AG04450 (cell line): ENCODE measurements at places on chromosomes 5 and 9.

GRCh38 chr5:91059409-91059808 is 323.7 kb downstream of the ARRDC3 start:
- no peak for DNase-seq

DNA sequence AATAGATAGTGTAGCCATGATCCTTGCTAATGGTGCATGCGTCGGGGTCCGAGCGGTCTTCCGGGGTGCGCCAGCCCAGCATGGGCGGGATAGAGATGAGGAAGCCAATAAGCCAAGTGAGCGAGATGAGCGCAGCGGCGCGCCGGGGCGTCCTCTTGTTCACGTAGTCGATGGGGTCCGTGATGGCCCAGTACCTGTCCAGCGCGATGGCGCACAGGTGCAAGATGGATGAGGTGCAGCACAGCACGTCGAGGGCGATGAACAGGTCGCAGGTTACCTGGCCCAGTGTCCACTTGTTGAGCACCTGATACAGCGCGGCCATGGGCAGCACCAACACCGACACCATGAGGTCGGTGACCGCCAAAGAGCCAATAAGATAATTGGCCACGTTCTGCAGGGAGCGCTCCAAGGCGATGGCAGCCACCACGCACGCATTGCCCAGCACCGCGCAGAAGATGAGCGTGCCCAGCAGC is 1.1 kb downstream of the HTR1A start:
- no peak for DNase-seq

DNA sequence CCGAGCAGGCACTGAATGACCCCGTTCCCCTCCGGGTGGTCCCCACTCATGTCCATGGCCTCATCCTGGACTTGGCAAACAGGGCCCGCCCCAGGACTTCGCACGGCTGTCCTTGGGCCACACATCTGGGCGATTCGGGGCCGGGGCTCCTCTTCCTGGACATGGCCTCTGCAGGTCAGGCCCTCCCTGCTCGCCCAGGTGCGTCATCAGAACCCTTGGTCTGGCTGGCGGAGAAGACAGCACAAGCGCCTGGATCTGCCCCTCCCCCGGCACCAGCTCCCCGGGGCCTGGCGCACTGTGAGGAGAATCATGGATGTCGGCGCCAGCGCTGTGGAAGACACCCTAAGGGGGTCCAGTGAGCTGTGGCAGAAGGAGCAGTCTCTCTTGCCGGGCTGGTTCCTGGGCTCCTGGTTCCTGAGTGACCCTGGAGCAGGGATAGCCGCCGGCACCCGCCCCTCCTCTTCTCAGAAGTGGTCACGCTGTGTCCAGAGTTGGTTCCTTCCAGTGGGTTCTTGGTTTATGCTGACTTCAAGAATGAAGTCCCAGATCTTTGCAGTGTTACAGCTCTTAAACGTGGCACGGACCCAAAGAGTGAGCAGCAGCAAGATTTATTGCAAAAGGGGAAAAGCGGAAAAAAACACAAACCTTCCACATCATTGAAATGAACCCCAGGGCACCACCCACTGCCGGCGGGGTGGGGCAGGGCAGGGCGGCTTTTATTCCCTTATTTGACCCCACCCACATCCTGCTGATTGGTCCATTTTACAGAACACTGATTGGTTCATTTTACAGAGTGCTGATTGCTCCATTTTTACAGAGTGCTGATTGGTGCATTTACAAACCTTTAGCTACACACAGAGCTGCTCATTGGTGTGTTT is 25.9 kb upstream of the SLC12A7 start:
- no peak for DNase-seq

GRCh38 chr9:75198436-75198835 is 110.1 kb downstream of the OSTF1 start:
- DNase-seq, result no peak

DNA sequence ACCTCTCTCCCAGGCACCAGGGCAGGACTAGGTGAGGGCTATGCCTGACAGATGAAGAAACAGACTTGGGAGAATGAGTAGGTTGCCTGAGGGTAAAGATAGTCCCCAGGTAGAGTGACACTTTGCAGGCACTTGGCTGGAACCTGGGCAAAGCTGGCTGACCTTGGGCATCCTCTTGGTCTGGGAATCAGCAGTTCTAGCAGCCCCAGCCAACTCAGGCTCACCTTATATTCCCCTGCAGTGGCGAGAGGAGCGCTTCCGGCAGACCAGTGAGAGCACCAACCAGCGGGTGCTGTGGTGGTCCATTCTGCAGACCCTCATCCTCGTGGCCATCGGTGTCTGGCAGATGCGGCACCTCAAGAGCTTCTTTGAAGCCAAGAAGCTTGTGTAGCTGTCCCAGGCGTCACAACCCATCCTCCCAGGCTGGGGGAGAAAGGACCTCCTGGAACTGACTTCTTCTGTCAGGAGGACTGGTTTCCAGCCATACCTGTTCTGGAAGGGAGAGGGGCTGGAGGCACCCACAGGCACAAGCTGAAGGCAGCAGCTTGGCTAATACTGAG is 3.1 kb downstream of the TMED9 start:
- DNase-seq, result no peak

DNA sequence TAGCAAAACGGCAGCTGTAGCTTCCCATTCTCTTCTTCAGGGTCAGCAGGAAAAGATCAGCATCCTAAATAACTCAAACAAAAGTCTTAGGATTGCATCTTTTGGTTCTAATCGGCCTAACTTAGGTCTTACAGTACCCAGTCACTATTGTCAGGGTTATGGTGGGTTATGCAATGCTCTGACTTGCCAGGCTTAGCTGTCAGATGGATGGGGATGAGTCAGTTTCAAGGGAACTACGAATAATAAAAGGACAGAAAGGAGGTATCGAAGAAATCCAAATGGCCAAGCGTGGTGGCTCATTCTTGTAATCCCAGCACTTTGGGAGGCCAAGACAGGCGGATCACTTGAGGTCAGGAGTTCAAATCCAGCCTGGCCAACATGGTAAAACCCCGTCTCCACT is 46.5 kb downstream of the PPP1R2B start:
- DNase-seq, result no peak

DNA sequence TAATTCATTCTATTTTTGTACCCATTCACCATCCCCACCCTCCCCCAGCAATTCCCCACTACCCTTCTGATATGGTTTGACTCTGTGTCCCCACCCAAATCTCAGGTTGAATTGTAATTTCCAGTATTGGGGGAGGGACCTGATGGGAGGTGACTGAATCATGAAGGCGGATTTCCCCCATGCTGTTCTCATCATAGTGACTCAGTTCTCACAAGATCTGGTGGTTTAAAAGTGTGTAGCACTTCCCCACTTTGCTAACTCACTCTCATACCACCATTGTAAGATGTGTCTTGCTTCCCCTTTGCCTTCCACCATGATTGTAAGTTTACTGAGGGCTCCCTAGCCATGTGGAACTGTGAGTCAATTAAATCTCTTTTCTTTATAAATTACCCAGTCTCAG is 25.9 kb upstream of the TESK1 start:
- DNase-seq, result no peak

DNA sequence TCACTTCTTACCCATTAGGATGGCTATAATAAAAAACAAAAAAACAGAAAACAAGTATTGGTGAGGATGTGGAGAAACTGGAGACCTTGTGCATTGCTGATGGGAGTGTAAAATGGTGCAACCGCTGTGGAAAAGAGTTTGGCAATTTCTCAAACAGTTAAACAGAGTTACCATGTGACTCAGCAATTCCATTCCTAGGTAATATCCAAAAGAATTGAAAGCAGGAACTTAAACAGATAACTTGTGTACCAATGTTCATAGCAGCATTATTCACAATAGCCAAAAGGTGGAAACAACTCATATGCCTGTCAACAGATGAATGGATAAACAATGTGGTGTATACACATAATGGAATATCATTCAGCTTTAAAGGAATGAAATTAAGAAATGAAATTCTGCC is 28.9 kb downstream of the DCP2 start:
- no peak for DNase-seq

- no peak for DNase-seq
Observed at GRCh38 chr5:76274571-76274970, 128.5 kb upstream of the IQGAP2 start.

DNA sequence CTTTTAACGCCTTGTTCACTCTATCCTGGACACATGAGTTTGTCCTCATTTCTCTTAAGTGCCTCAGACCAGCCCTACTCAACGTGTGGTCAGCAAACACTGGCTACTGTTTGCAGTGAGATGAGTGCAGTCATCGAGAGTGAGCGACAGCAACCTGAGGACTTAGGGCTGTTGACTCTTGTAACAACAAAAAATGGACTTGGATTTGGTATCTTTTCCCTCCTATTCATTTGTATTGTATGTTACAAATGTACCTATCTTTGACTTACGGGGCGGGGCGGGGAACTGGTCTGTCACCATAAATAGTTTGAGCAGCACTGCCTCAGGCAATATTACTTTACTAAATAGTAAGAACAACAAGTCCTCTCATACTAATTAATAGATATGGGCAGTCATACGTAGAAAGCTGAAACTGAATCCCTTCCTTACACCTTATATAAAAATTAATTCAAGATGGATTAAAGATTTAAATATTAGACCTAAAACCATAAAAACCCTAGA is 84.1 kb downstream of the TLE1 start:
- DNase-seq, result no peak

GRCh38 chr5:153655201-153655510 is 164.7 kb downstream of the GRIA1 start:
- no peak for DNase-seq

- no peak for DNase-seq
Observed at GRCh38 chr5:36607114-36607571, 737 bp downstream of the SLC1A3 start.

DNA sequence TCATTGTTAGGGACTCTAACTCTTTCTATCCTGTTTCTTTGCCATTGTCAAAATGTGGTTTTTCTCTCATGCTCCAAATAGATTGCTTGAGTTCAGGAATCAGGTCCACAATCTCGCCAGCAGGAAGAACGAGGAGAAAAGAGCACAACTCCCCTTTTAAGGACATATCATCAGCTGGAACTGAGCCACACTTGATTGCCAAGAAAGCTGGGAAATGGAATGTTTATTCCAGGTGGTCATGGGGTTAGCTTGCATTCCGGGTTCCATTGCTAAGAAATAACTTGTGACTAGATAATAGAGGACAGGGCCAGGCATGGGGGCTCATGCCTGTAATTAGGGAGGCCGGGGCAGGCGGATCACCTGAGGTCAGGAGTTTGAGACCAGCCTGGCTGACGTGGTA is 32.4 kb upstream of the C9orf57 start:
- DNase-seq, result no peak

DNA sequence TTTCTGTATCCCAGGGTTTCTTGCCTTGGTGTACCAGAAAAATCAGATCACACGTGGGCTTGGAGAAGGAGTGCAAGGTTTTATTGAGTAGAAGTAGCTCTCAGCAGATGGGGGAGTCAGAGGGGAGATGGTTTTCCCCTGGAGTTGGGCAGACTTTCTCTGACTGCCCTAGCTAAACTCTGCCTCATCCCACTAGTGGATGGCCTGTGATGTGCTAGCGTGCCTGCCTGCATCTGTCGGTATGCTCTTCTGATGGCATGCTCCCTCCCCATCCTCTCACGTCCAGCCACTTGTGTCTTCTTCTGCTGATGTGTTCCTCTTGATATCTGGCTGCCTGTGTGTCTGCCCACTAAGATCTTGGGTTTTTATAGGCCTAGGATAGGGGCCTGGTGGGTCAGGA is 616.1 kb upstream of the RGMB start:
- no peak for DNase-seq

GRCh38 chr9:33231623-33231942 is 8.4 kb upstream of the SPINK4 start:
- no peak for DNase-seq

DNA sequence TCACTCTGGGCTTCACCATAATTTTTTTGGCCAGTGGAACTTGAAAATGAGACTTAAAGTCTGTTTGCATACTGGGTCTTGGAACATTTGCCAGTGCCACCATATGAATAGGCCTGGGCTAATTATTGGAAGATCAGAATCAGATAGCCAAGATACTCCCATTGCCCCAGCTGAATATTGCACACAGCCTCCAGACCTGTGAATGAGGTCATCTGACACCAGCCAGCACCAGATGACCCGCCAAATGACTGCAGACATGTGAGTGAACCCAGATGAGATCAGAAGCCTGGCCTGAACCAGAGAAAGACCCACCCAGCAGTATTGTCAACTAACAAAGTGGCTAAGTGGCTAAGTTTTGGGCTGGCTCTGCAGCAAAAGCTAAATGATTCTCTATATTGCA is 220.5 kb upstream of the MPDZ start:
- no peak for DNase-seq

DNA sequence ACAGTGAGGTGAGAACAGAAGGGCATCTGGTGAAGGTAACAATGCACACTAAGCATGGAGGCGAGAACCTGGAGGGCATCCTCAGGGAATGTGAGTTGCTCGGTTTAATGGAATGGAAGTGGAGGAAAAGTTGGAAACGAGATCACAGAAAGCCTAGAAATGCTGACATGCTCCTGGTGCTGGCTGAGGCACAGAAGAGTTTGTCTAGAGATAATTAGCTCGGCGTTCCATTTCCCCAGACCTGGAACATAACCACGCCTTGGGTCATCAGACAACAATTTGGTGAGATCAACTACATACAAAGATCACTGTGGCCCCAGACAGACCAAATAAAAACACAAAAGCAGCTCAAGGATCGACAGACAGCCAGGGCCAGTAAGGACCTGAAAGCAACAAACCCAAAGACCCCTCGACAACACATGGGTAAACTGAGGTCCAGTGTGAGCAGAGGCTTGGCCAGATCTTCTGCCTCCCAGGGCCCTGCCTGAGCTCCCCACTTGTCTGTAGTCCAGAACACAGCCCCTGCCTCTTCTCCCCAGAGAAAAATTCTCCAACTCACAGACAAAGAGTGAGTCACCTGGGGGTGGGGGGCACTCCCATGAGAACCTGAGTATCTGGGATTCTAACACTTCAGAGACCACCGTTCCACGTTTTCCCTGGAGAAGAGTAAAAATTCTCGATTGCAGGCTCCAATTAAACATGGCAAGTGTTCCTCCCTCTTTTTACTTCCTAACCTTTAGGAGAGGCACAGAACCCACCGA is 52.5 kb downstream of the SHB start:
- no peak for DNase-seq

DNA sequence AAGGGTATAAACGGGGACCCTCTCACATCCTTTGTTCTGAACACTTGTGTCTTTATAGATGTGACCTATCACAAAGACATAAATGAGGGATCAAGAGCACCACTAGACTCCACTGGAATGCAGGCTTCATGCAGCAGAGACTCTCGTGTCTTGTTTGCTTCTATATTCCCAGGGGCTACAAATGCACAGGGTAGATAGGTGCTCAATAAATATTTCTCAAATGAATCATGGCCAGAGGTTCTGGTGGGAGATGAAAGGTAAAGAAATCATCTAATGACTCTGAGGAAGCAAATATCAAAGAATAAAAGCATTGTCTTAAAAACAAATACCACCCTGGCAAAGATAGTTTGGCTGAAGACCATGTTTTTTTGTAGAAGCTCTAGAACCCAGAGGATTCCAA is 6.6 kb downstream of the SLC36A3 start:
- no peak for DNase-seq

GRCh38 chr5:127590156-127590722 is 58.6 kb upstream of the CTXN3 start:
- DNase-seq, result no peak

- no peak for DNase-seq
Observed at GRCh38 chr9:14349447-14350348, 35.8 kb upstream of the NFIB start.
